Esophagus mucosa (tissue), 1 donor: ENCODE measurements at places on chromosomes 3 and 15.

GRCh38 chr3:82506204-82506603 is 744.8 kb upstream of the GBE1 start:
- ATAC-seq: no peak

GRCh38 chr3:143119974-143120715 is 574 bp downstream of the CHST2 start:
- peak; percentile 23 for ATAC-seq

GRCh38 chr3:39445927-39446326 is 21.6 kb upstream of the MOBP start:
- no peak for ATAC-seq

DNA sequence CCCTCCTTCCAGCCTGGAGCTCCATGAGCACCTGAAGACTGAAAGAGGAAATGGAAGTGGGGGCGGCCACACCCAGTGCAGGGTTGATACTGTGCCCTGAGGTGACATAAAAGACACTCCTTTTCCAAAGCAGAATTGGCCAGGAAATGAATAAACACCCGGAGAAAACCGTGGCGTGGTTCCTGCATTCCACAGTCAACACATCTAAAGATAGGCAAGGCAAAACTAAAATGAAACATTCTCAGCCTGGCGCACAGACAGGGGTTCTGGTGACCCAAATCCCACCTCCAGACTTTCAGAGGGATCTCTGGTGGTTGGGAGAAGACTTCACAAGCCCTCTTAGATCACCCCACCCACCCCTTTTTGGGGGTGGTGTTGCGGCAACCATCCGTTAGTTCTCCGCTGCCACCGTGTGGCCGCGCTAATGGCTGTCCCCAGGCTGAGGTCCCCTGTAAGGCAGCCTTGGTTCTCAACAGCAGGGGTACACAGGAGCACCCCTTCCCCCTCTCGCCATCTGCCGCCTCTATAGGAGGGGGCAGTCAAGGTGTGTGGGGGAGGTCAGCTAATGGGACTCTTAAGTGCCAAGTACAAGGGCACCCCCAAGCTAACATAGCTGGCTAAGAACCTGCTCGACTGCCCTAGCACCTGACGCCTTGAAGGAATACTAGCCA is 2.5 kb upstream of the MST1R start:
- ATAC-seq: no peak
